Activated T-helper 1 cell treated with anti-CD3 and anti-CD28 coated beads, Interleukin-2, amount 50 U/mL, for 16 hours (primary cell): ENCODE measurements at places on chromosomes 6 and 20.

DNA sequence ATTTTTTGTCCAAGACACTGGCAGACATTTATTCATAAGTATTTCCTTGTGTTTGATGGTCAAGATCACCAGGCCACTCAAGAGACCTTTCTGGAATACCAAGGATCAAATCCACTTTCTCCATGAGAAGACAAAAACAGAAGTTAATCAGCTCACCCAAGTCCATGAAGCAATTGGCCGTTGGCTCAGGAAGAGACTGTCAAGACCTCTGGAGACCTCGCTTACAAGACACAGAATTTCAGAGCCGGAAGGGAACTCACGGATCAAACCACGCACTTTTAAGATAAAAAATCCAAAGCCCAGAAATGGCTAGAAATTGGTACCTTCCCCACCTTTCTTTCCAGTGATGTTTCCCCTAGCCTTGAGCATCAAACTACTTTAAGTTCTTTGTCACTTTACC lies 3.3 kb downstream of the TRERF1 start:
- DNase-seq, result no peak

DNA sequence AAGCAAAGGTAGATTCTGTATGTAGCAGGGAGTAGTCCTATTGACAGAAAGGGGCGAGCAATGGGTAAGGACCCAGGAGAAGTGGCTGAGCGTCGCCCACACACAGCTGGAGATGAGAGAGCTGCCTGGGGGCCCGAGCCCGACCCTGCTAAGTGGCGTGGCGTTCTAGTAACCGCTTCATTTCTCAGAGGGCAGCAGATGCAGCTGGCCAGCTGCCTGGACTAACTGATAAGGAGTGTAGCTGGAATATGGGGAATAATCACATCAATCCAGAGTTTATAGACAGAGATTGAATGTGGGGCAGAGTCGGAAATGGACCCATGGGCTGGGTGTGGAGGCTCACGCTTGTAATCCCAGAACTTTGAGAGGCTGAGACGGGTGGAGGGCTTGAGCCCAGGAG lies 64.4 kb downstream of the EZR start:
- no peak for DNase-seq

- no peak for DNase-seq
Measured at GRCh38 chr6:79713701-79714322, 82.7 kb downstream of the SH3BGRL2 start.

DNA sequence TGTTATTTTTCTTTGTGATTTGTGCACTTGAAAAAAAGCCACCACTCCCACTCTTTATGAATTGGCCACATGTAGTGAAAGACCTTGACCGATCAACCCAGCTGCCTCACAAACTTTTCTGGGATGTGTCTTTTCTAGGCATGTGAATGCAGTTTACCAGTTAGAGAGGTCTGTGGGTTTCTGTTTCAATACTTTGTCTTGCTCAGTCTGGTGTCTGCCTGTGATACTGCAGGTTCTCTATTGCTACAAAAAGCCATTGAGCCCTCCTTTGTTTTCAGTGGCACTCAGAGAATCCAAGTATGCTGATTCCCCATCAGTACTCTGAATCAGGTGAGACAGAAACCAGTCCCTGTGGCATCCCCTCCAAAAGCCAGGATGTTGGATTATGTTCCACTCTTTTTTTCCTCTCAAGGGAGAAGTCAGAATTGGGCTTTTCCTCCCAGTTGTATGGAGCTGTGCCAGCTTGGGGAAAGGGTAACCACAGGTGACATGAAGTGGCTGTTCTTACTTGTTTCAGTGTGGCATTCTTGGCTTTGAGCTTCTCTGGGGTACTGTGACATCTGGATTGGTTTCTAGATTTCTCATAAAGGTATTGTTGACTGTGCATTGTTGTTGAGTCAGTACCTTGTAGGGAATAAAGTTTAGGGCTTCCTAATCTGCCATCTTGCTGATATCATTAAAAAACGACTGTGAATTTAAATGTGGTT lies 26.3 kb upstream of the ZFP64 start:
- DNase-seq, result no peak

GRCh38 chr20:63232235-63233060 lies 3.3 kb upstream of the BIRC7 start:
- DNase-seq, result no peak

- DNase-seq, result no peak
Measured at GRCh38 chr6:126077810-126078776, 91.8 kb downstream of the TRMT11 start.

- DNase-seq, result no peak
Measured at GRCh38 chr6:152201120-152201519, 393.6 kb downstream of the ESR1 start.

- DNase-seq, result no peak
Measured at GRCh38 chr20:50844430-50845100, 49.7 kb downstream of the BCAS4 start.

GRCh38 chr6:167787896-167788562 lies 38.7 kb upstream of the AFDN start:
- DNase-seq, result no peak

- no peak for DNase-seq
Measured at GRCh38 chr6:37936906-37937305, 117.4 kb downstream of the ZFAND3 start.

GRCh38 chr6:135976585-135976984 lies 125.1 kb downstream of the PDE7B start:
- no peak for DNase-seq

DNA sequence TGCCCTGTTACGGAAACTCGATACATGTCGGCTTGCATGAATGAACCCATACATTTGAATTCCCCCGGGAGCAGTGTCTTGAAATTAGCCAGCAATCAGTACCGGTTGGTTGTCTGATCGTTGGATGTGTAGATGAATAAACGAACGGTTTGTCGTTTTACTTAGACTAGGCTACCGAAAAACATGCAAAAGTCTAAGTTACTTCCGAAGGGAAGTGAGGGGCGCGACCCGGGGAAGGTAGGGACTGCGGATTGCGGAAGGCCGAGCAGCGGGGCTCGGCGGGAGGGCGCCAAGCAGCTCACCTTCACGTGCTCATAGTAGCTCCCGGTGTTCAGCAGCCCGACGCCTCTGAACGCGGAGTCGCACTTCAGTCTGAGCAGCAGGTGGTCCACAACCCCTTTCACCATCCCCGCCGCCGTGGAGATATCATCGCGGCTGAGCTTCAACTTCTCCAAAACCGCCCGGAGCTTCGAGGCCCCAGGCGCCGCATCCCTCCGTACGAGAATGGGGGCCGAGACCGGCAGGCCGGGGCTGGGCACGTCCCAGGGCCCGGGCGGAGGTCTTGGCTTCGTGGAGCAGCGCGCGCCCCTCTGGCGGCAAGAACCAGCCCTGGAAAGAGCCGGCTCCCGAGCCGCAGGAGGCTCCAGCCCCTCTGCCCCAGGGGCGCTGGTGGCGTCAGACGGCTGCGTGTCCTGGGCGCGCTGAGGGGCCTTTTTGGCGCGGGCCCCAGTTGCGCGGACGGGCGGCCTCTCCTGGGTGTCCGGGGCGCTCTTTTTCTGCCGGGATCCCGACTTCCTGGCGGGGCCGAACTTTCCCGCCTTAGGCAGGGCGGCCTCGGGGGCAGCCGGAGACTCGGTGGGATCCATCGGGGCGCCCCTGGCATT lies 632 bp downstream of the CGAS start:
- peak; percentile 25 for DNase-seq

DNA sequence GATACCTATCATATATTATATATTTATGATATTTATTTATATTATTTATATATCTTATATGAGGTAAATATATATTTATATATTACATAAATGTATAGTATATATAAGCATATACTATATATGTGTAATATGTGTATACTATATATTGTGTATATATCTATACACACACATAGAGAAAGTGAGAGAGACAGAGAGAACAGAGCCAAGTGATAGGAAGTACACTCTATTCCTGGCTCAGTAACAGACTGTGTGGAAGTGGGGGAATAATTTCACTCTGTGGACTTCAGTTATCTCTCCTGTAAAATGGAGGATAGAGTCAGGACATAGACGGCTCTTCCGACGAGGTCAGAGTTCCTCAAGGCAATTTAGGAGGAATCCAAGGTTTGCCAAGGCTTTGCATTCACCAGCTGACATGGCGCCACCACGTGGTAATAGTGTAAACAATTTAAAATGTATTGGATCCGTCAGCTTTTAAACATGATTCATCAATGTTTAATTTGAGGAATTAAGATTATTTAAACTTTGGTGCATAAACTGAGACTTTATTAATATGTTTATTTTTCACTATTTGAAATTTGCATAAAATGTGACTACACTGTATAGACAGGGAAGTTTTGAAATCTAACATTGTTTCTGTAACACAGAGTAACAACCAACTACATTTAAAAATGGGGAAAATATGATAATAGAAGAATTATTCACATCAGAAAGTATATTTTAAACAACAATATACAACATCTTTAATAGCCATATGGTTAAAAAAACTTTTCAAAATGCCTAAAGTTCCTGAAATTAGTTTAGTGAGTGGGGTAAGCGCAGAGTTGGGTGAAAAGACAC lies 75.4 kb upstream of the TMEM244 start:
- DNase-seq, result no peak

GRCh38 chr20:58133020-58133808 lies 95.2 kb downstream of the ANKRD60 start:
- no peak for DNase-seq

GRCh38 chr6:142671791-142672190 lies 273.2 kb downstream of the HIVEP2 start:
- DNase-seq, result no peak

DNA sequence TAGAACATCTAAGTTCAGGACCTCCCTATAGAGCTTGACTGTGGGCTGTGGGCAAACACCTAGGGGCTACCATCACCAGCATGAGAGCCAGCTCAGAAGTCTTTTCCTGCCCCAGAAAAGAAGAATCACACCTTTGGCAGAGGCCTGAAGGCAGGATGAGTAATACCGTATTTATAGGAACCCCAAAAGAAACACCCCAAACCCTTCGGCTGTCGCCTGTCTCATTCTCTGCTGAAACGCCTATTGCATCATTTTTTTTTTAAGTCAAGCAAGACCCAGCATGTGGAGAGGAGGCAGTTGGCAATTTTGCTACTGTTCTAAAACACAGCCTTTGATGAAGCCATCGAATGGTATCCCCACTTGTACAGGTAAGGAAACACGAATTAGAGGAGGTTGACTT lies 436.4 kb downstream of the TFAP2A start:
- DNase-seq, result no peak

DNA sequence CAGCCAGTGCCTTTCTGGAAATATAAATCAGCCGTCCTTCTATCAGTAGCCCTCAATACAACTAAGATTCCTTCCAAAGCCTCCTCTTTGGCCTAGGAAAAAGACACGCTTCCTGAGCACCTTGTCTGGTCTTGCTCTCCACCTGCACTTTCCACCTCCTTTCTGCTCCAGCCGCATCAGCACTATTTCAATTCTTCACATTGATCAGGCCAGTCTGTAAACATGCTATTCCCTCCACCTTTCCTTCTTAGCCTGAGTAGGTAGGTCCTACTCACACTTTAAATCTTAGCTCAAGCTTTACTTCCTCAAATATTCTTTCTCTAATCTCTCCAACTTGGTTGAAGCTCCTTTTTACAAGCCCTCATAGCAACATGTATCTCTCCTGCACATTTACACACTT lies 11.4 kb downstream of the RANBP9 start:
- no peak for DNase-seq

DNA sequence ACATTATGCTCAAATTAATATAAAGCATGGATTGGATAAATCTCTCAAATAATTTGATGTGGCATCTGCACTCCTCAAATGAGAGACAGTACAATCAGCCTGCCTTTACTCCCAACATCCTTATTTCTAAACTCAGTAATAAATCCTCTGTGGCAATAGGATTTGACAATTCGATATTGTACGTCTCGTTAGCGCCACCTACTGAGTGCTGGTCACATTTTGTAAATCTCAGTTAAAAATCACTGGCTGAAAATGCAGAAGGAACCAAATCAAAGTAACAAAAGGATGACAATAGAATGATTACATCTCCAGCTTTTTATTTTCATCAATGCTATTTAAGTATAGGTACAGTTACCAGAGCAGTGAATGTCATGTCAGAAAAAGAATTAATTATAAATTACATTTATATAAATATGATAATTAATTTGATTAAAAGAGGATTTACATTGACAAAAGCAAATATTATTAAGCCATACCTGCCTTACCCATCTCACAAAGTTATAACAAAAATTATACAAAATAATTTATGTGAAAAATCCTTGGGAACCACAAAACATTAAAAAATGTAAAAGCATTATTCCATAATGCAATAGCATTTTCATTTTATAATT lies 20.2 kb upstream of the GJE1 start:
- peak; percentile 27 for DNase-seq

DNA sequence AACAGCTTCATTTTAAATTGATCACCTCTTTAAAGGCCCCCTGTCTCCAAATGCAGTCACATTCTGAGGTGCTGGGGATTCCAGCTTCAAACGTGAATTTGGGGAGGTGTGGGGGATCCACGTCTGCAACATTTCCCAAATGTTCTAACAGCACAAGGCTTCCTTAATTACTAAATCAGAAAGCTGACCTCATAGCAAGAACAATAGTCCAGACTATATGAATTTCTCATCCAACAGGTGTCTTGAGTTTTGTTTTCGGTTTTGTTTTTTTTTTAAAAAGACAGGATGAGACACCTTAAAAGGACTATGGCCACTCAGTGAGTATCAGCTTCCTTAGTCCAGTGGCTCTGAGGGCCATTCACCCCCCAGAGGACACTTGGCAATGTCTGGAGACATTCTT lies 11.5 kb downstream of the ATP9A start:
- no peak for DNase-seq

GRCh38 chr6:88870717-88871330 lies 92.6 kb downstream of the RNGTT start:
- DNase-seq, result no peak

DNA sequence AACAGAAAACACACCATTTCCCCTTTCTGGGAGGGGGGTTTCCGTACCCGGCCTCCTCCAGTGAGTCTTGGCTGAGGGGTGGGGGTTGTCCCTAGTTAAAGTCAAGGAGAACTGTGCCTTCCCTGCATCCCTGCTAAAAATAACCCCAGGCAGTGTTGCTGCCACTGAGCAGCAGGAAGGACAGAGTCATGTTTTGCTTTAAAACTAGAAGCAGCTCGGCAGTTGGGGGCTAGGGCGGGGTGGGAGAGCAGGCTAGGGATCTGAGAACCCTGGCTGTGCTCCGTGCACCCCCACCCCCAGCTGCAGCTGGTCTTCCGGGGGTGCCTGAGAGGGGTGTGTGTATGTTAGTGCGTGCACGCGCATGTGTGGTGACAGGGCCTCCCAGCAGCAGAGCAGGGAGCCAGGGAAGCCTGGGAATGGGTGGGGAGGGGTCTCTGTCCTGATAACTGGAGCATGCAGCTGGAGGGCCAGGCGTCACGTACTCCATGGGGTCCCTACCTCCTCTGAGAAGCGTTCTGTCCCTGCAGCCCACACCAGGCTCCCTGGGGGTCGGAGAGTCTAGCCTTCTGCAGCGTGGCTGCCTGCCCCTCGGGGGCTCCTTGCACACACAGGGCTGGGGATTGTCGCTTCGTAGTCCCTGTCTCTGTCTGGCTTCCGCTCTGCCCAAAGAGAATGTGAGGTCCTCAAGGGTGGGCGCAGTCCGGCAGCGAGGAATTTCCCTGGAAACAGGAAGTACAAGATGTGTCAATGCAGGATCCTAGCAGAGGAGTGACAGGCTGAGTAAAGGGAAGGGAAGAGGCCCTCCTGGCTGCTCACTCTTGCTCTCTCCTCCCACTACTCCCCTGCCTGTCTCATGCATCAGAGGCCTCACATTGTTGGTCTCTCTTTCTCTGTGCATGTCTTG lies 16.8 kb upstream of the ARMC12 start:
- no peak for DNase-seq
